T-helper 2 cell treated with Interferon-gamma antibody and Interleukin-4, amounts not matched to agents 5 μg/mL and 100 μg/mL, for 36 hours (primary cell): ENCODE measurements at places on chromosomes 2 and 18.
A peak's percentile ranks its signal among the peaks of the same experiment; 100 is the strongest.

- DNase-seq = peak; percentile 67
These were observed 14.9 kb upstream of the ITM2C start for GRCh38 chr2:230849633-230850357.

- no peak for DNase-seq
These were observed 168.2 kb downstream of the GALNT1 start for GRCh38 chr18:35749701-35750100.

DNA sequence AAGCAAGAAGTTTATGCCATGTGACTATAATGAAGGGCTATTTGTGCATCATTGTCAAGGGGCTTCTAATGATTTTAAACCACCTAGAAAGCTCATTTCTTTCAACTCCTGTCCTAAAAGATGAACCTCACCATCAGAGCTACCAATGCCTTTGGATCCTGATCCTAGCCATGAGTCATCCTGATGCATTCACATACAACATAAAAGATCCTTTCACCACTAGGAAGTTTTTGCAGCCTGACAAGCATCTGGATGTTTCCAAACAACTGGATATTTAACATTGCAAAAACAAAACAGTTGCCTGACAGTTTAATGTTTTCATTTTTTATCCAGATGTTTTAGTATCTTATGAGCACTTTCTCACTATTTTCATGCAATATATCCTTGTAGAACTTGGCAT, 425.3 kb downstream of the MBD2 start:
- no peak for DNase-seq

- peak; percentile 44 for DNase-seq
These were observed 68.3 kb downstream of the SPTBN1 start for GRCh38 chr2:54524226-54524991.

DNA sequence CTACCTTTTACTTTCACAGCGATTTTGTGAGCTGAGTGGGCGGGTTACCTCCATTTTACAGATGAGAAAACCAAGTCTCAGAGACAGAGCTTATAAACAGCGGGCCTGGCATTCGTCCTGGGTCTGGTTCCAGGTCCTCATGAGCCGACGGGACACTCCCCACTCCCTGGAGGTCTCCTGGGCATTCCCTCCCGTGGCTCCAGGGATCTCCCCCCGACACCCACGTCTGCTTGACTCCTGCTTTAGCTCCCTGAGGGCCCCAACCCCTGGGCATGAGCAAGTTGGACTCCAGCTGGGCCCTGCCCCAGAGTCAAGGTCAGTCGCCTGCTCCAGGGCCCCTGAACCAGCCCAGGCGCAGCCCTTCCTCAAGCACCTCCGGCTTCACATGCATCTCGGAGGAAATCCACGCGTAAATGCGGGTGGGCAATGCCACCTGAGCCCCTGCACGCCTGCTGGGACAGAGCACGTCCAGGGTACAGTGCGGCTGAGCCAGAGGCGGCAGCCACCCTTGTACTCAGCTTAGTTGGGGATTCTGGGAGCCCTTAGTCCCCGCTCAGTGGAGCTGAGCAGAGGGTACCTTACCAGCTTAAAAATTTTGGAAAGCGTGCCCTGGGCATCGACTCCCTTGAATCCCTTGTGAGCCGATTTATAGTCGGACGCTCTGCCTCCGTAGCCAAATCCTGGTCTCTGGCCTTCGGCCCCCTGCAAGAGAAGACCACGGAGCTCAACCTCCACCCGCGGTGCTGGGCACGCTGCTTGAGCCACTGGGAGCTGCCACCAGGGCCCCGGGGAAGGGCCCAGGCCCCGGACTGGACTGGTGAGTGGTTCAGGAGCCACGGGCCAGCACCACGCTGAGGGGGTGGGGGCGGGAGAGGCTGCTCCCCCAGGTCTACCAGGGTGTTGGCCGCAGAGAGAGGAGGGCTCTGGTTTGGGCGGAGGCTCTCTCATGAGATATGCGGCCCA, 148.1 kb downstream of the MBP start:
- DNase-seq = no peak

GRCh38 chr2:196413821-196414274, 225.7 kb upstream of the CCDC150 start:
- DNase-seq = no peak

DNA sequence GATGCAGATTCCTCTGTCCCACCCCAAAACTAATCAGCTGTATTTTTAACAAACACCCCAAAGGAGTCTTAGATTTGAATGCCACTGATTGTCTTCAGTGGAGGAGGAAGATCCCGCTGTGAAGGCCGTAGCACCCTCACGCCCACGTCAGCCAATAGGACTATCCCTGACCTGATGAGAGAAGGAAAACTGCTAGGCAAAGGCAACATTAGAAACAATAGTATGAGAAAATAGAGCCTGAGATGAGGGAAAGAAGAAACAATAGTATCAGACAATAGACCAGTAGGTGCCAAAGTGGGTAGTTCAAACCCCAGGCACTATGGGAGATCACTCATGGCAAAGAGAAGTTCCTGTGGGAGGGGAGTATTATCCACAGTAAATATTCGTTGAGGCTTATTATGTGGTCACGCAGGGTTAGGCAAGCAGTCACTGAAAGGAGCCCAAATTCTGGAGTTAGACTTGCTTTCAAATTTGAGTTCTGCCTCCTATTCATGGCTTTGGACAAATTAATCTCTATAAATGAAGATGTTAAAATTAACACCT, 2.8 kb downstream of the PCBP1 start:
- DNase-seq = no peak
